ENCODE measurements at places on chromosomes 4 and X. TPM values are rescaled to one million over a fixed set of nuclear protein-coding genes. Genes with fewer than 3 reads are reported as not detected.

The HOPX gene
- not detected for polyA plus RNA-seq

The BST1 gene
- 0.42 TPM for polyA plus RNA-seq

The KIF4A gene
- polyA plus RNA-seq: 26.4 TPM

The SLC25A14 gene
- 13.5 TPM for polyA plus RNA-seq

The HTR2C gene
- polyA plus RNA-seq: not detected

The SPINK2 gene
- 0.41 TPM for polyA plus RNA-seq

- DNase-seq: no peak
Observed at GRCh38 chr4:108327642-108328382, 159.1 kb upstream of the LEF1 start.

- DNase-seq: no peak
Observed at GRCh38 chrX:123834116-123834515, 25.7 kb upstream of the XIAP start.

DNA sequence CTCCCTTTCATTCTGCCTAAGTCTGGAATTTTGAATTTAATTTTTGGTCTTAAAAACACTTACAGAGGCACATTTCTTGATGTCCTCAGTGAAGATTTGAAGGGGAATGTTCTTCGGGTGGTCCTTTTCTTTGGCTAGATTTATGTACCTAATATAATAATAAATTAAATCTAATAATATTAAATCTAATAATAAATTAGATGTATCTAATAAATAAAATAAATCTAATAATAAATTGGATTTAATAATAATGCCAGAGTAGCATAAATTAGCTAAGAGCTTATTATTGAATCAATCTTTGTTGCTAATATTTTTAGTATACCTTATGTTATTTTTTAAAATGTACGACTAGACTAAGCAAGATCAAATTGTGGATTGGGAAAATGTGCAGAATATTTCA lies 39.8 kb downstream of the MAD2L1 start:
- no peak for DNase-seq

- no peak for DNase-seq
Observed at GRCh38 chr4:25953740-25954139, 39.7 kb downstream of the SMIM20 start.

GRCh38 chrX:3518870-3519269 lies 172.4 kb upstream of the MXRA5 start:
- DNase-seq: no peak

All from GM12878 (cell line).